ENCODE measurements at places on chromosomes 5 and 9. TPM values are rescaled to one million over a fixed set of nuclear protein-coding genes. Genes with fewer than 3 reads are reported as not detected.
A peak's percentile ranks its signal among the peaks of the same experiment; 100 is the strongest.

The PIP5KL1 gene
- total RNA-seq: 1.1 TPM

- no peak for DNase-seq
Measured at GRCh38 chr5:103915081-103915480, 352.5 kb upstream of the NUDT12 start.

DNA sequence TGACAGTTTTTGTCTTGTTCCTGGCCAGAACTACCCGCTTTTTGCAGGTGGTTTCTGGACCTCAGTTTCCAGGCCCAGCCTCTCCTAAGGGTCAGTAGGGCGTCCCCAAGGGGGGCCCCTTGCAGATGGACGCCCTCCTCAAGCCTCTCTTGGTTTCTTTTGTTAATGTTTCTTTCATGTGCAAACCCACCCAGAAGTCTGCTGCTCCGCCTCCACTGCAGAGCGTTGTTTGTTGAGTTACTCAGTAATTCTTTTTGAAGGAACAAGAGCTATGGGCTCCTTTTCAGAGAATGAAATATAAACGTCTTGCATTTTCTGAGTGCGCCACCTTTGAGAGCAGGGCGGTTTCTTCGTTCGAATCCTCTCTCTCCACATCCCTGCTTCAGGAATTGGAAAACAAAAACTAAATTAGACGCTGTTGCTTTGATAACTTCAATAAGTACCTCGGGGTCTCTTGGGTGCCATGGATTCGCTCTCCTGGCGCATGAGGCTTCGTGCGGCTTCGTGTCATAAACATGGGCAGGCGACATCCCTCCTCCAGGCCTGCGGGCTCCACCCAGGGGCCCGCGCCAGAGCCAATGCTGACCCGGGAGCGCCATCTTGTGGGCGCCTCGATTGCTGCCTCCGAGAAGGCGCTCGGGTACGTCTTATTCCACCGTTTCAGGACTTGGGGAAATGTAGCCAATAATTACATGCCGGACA lies 38.3 kb upstream of the CKMT2 start:
- peak; percentile 72 for DNase-seq

The MAMDC4 gene
- total RNA-seq: 18.2 TPM

The IL9 gene
- 2.0 TPM for total RNA-seq

Measured in activated T-helper 1 cell treated with anti-CD3 and anti-CD28 coated beads, Interleukin-12 subunit alpha, Interleukin-12 subunit beta, Interleukin-2, Interleukin-4 antibody, amounts not matched to agents 30 ng/mL and 10 ng/mL and 1 ng/mL, durations not matched to agents 14 hours and 24 hours and 36 hours (primary cell).